Esophagus squamous epithelium (tissue), 5 donors: ENCODE measurements at places on chromosomes 12 and 14.

DNA sequence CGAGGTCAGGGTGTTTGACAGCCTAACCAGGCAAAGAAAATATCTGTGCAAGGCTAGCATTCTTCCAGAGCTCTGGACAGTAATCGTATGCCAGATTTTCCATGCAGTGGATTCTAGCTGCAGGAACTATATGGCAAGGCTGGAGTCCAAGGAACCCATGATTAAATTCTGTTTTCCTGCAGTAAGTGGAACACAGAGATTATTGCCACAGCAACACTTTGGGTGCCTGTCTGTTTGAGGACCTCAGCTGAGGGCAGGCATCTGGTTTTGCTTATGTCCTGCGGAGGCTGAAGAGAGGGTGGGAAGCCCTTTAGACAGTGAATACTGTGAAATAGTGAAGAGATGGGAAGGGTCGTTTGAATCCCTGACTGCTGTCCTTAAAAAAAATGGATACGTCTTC, 104.4 kb downstream of the DAD1 start:
- no peak for DNase-seq

GRCh38 chr12:124445826-124446225, 121.6 kb downstream of the NCOR2 start:
- no peak for DNase-seq

- no peak for DNase-seq
Observed at GRCh38 chr12:11542599-11542998, 106.9 kb upstream of the ETV6 start.

- DNase-seq = no peak
Observed at GRCh38 chr14:90607141-90607540, 209.1 kb downstream of the TTC7B start.

- no peak for DNase-seq
Observed at GRCh38 chr12:111780615-111781014, 13.9 kb downstream of the ALDH2 start.

DNA sequence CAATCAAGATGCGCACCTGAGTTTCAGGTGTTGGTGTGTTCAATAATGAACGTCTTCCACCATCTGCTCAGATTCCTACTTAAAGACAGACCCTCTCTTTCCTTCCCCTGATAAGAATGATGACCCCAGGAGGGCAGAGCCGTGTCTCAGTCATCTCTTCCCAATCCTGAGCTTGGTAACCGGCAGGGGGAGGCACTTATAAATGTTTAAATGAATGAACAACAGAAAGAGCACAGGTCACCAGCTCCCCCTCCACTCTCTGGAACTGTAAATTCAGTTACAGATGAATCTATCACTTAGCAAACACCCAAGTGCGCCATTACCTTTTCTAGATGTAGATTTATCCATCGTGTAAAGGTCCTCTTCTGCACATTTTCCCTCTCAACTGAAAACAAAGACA, 72.4 kb upstream of the DICER1 start:
- DNase-seq = no peak

- no peak for DNase-seq
Observed at GRCh38 chr12:124188084-124188483, 106.8 kb upstream of the RFLNA start.
